ENCODE measurements at places on chromosomes 7 and 10.

DNA sequence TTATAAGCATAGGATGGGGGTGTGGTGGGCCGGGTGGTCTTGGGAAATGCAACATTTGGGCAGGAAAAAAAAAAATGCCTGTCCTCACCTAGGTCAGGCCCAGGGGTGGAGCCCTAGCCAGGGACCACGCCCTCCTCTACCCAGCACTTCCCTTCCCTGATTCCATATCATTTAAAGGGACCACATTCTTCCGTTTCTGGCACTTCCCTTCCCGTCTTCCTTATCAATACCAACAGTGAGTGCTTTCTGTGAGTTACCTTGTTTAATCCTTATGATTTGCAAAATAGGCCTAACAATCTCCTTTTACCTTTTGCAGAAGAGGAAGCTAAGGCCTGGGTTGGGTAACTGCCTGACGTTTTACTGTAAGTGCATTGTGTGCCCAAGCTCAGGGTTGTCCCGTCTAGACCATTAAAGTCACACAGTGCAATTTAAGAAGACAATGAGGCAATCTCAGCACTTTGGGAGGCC is 16.7 kb upstream of the C10orf95 start:
- no peak for DNase-seq

DNA sequence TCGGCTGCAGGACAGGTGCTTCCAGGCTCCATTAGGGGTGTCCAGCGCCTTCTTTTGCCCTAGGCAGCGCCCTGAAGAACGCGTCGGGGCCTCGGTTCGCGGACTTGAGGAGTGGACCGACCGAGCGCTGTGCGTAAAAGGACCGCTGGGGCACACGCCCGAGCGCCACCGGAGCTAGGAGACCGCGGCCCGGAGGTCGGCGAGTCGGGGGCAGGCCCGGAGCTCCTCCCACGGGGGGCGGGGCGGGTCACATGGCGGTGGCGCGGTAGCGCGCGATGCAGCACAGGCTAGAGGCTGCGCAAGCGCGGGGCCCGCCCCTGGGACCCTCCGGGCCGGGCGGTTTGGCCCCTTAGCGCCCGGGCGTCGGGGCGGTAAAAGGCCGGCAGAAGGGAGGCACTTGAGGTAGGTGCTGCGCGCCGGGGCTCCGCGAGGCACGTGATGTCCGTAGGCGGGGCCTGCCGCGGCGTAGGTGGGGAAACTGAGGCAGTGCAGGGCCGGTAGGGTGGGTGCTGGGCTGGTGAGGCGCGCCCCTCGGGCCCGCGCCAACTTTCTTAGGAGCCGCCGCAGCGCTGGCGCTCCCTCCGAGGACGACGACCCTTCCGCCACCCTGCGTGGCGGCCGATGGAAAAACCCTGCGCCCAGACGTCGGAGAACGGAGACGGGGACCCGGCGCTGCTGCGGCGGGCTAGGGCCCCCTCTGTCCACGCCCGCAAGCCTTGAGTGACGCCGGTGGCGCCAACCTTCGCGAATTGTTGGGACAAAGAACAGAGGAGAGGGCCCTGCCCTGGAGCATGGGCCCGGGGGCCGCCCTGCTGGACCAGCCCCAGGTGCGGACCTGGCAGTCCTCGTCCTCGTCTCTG is at the start of gene PRXL2A:
TSS of gene PRXL2A (plus strand) at position 310 of the 860 bp plus-strand sequence. CDS start 11,917 bp downstream, outside the sequence.
- DNase-seq: peak; percentile 80

DNA sequence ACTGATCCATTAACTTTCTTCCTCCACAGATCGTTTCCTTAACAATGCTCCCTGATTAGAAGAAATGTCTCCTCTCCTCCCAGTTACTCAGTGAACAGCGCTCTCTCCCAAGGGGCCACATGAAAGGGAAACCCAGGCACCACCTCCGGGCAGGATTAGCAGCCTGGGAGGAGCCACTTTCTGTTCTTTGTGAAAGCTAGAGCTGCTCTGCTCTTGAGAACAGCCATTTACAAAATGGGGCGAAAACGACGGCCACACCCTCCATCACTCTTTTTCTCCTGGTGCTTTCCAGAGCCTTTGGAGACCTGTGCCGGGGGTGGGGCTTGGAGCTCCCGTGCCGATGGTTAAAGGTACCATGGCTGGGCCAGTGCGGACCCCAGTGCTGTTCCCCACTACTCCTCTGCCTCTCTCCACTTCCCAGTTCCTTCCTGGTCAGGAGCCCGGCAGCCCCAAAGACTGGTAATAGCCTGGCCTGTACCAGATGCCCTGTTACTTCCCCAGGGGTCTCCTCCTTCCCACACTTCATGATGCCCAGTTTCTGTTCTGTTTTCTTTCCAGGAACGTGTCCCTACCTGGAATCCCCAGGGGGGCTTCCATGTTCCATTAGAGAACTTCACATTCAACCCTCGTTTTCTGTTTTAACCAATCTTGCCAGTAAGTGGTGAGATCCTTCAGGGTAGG is 402.9 kb upstream of the GALNT17 start:
- DNase-seq: no peak

DNA sequence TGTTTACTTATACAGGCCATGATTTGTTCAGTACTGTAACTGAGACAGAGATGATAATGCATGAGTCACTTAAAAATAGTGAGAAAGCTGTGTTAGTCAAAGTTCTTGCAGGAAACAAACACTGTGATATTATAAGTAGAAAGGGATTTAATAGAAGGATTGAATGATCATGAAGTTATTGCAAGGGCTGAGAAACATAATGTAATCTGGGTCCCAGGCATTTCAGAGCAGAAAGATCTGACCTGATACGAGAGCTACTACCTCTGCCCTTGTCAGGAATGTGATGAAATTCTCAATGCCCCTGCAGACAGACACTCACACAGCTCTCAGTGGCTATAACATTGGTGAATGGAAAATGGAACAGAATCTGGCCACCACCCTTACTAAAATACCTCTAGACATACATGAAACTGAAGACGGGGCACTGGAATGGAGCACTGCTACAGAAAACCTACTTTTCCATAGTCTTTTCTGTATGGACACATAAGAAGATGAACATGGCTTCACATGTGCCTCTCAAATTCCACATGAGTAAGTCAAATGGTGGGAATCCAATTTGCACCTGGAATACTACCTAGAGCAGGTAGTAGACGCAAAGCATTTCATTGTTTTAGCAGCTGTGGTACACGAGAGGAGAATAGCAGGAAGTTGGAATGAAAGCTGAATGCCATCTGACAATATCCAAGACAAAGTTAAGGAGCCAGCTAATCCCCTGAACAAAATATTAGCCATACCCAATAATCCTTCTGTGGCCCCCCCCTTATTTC is 19.1 kb upstream of the VWDE start:
- DNase-seq: no peak

DNA sequence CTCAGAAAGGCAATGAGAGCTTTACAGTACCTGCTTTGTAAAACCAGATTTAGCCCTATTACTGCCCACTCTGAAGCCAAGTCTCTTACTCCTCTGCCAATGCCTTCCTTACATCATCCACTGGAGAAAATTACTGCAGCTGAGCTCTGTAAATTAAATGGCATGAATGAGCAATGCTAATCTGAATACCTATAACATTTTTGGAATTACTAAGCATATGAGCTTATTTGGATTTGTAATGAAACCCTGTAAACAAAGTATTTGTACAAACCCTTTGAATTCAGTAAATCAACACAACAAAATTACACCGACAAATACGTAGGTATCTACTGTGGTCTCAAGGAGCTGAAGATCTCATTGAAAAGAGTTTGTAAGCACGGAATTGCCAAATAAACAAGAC is 12.1 kb upstream of the CCNY start:
- DNase-seq: no peak

DNA sequence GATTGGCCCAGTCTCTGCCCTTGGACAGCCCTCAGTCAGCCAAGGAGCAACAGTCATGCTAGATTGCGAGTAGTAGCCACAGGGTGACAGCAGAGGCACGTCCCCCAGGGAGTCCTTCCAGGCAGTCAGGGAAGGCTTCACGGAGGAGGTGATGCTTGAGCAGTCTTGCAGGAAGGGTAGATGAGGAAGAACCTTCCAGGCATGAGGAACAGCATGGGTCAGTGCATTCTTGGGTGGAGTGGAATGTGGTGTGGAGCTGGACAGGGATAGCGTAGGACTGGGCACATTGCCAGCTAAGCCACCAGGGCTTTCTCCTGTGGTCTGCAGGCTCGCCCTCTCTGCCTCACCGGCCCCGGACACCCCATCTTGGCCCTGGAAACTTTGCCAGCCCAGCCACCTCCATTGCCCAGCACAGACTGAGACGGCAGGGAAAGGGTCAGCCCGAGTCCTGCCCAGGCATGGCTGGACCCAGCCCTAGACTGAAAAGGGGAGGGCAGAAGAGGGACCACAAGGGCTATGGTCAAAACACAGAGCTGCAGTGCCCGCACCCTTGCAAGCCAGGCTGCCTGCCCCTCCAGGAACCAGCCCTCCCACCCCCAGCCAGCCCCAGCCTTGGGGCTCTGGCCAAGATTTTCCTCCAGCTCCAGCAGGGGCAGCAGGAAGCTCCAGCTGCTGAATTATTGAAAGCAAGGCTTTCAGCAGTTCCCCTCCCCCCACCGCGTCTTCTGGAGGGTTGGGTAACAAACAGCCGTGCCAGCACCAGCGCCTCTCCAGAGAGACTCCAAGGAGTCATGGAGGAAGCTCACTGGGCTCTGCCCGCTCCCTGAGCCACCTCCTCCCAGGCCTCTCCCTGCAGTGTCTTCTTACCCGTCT is 18.7 kb downstream of the SRRM3 start:
- no peak for DNase-seq

DNA sequence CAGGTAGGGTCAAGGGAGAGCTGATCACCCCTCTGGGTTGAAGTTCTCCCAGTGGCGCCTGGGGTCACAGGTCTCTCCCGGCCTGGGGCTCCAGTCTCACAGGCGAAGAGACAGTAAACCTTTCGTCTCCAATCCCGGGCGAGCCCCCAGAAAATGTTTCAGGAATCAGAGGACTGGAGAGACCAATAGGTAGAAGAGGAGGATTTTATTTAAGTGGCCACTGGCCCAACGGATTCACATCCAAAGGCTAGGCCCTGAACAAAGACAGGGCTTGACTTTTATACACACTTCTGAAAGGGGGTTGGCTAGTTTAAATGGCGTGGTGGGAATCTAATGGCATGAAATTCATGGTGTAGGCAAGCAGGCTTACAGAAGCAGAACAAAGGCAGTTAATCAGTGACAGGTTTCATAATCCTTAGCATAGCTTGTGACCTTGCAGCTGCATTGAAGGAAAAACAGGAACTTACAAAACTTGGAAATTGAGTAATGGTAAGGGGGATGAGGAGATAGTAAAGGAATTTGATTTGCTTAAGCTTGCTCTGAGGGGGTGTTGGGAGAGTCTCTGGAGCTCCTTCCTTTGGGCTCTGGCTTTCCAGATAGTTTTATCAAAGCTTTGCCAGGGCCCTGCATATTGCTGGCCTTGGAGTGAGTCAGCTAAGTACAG is 105.5 kb downstream of the TRIM24 start:
- no peak for DNase-seq

- DNase-seq: no peak
Measured at GRCh38 chr10:92207061-92207460, 83.8 kb downstream of the CPEB3 start.

DNA sequence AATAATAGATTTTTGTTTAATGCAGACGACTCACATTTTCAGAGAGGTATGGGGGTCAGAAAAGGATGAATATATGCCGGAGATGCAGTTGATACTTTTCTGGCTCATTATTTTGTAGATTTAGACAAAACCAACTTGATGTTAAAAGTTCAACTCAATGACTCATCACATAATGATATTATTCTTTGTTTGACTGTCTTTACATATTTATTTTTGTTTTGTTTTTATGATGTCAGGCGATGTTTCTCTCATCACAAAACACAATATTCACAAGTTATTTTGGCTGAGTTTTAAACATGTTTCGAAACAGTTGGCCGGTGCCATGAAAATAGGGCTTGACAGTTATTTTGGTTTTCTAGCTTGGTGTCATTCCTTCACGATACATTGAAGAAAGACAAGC is 1.3 kb downstream of the GJD4 start:
- no peak for DNase-seq

DNA sequence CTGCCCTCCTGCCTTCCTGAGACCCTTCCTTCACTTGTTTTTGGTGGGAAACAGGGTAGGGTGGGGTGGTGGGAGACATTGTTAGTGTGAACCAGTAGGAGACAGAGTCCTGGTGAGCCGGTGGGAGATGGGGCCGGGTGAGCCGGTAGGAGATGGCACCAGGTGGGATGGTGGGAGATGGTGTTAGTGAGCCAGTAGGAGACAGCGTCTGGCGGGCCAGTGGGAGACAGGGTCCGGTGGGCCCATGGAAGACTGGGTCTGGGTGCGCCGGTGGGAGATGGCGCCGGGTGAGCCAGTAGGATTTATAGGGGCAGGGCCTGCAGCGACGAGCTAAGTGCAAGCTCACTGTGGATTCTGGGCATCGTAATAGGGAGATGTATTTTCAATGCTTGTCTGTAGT is 116.8 kb downstream of the TRRAP start:
- no peak for DNase-seq

DNA sequence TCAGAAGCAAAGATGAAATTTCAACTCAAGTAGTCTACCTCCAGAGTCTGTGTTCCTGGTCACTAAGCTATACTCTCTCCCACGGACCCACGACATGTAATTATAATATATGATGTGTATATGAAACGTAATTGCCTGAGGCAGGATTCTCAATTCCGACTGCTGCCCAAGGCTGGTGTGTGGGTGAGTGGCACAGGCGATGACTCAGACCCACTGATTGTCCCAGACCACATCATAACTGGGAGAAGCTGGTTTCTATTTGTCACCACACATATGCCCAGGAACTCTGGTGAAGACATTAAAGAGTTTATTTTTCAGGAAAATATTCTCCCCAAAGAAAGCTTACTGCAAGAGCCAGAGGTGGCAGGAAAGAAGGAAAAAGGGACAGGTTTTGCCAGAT is 219.3 kb downstream of the JAZF1 start:
- no peak for DNase-seq

DNA sequence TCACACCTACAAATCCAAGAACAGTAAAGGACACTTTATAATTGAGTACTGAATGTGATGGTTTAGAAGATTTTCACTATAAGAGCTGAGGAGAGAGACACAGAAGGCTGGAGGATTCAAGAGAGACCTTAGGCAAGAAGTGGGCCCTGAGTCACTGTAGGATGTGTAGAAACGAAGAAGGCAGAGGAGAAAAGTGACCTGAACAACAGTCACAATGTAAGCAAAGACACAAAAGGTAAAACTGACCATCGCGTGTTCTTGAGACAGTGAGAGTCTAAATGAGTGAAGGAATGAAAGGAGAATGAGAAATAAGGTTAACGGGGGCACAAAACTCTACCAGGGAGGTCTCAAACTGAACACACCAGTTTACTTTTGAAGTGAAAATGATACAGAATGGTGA is 298.2 kb upstream of the LRGUK start:
- no peak for DNase-seq

GRCh38 chr10:43680035-43680434 is 31.4 kb upstream of the ZNF32 start:
- DNase-seq: no peak

- no peak for DNase-seq
Measured at GRCh38 chr7:114821030-114821900, 100.6 kb upstream of the MDFIC start.

All from activated CD4-positive, alpha-beta T cell treated with anti-CD3 and anti-CD28 coated beads, Interleukin-2, amount 10 ng/mL, durations not matched to agents 7 days and 5 days (primary cell).